A673 (cell line): ENCODE measurements at places on chromosomes 11 and 22. TPM values are rescaled to one million over a fixed set of nuclear protein-coding genes. Genes with fewer than 3 reads are reported as not detected.

GRCh38 chr11:20397281-20397680, 9.8 kb downstream of the PRMT3 start:
- H3K36me3 ChIP-seq, result peaks cover 27% of the 10 kb centered on the region
- H3K4me3 ChIP-seq, result no peak overlapping the region
- H3K27ac ChIP-seq, result no peak overlapping the region
- DNase-seq, result peak; percentile 72

DNA sequence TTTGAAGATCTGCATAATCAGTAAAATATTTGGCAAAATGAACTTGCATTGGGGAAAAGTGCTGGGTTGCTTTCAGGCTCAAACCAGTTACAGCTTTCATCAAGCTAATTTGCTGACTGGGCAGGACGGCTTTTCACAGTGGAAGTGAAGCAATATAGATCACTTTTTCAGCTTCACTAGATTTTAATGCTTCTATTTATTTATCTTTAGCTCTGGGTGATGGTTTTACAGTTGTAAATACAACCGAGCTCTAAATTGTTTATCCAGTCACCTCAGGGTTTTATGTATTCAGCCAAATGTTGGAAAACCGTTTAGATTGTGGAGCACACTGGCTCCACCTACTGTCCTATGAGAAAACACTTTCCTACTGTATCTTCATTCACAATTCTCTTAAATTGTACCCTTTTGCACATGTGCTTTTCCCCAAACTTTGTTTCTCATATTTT, 58.2 kb downstream of the ACER3 start:
- no peak overlapping the region for H3K27ac ChIP-seq
- peaks cover 6% of the 10 kb centered on the region for H3K4me1 ChIP-seq
- H3K36me3 ChIP-seq, result no peaks in the 10 kb centered on the region

GRCh38 chr11:21520244-21520643, 672.6 kb upstream of the ANO5 start:
- DNase-seq, result no peak
- H3K4me3 ChIP-seq, result no peak overlapping the region

The GDPD4 gene
- total RNA-seq, result not detected in 2 replicates

DNA sequence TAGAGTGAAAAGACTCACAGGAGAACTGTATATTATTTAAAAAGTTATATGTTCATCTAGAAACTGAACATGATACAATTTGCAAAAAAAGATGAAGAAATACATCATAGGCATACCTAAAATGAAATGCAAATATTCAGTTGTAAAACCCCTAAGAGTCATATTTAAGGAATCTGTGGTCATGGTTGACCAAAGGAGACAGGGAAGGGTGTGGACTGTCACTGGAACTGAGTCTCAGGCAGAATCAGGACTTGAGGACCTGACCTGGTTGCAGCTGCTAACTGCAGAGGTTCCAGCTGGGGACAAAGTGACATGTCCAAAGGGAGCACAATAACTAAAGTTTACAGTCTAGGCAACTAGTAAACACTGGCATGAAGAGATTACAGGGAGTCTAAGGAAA, 211.3 kb upstream of the RAG2 start:
- no peaks in the 10 kb centered on the region for H3K4me1 ChIP-seq
- no peak overlapping the region for H3K4me3 ChIP-seq
- no peak for DNase-seq
- no peaks in the 10 kb centered on the region for H3K27me3 ChIP-seq
- no peak overlapping the region for H3K27ac ChIP-seq
- no peaks in the 10 kb centered on the region for H3K36me3 ChIP-seq

The LMO2 gene
- 39.0 and 46.7 TPM in 2 replicates for total RNA-seq

DNA sequence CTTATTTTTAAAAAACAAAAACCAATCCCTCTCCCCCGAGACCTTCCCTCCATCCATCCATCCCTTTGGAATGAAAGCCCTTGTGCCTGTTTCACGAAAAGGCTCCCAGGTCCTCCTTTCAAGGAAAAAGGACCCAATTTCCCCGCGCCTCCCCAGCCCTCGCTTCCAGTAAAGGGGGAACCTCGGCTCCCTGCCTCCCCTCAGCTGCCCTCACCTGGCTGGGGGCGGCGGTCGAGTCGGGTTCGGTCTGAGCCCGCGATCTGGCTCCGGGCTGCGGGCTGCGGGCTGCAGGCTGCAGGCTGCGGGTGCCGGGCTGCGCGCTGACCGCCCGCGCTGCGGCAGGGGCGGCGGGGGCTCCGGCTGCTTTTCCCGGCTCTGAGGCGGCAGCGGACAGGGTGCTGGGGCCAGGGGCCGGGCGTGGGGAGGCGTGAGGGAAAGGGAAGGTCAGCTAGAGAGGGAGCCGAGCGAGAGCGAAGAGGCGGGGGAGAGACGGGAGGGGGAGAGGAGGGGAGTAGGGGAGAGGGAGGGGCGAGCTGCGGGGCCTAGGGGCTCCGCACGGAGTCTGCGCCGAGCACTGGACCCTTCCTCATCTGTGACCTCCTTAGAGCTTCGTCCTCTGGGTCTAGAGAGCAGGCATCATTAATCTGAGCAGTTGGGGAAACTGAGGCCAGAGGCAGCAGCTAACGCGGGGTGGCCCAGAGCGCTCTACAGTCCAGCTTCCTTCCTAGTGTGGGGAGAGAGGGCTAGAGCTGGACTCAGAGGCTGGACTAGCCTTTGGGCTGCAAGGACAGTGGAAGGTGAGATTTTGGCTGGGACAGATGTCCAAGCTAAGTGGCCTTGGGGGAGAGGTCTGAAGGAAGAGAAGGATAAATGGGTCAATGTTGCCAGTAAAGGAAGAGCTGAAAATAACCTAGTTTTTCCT, at the start of gene C1QTNF4:
C1QTNF4 (minus strand) TSS at position 478 of the 922 bp plus-strand sequence. CDS start 3,601 bp downstream, outside the sequence.
- no peaks in the 10 kb centered on the region for H3K36me3 ChIP-seq
- no peak for DNase-seq
- H3K4me3 ChIP-seq, result peak within 1 kb of the TSS; percentile 51
- H3K4me1 ChIP-seq, result peaks cover 3% of the 10 kb centered on the region
- peaks cover 32% of the 10 kb centered on the region for H3K27me3 ChIP-seq

GRCh38 chr22:43923631-43924464, at the start of gene PNPLA3:
PNPLA3 (plus strand) TSS chr22:43923805; CDS start chr22:43923912, 107 bp downstream.
- H3K27ac ChIP-seq, result peak within 1 kb of the TSS; percentile 63
- H3K4me1 ChIP-seq, result peaks cover 20% of the 10 kb centered on the region
- H3K4me3 ChIP-seq, result peak within 1 kb of the TSS; percentile 80
- no peaks in the 10 kb centered on the region for H3K27me3 ChIP-seq
- peaks cover 12% of the 10 kb centered on the region for H3K36me3 ChIP-seq
- peak; percentile 92 for DNase-seq

GRCh38 chr11:103586756-103587155, 449.7 kb upstream of the DDI1 start:
- H3K27me3 ChIP-seq, result no peaks in the 10 kb centered on the region
- no peak for DNase-seq
- H3K27ac ChIP-seq, result no peak overlapping the region
- H3K36me3 ChIP-seq, result no peaks in the 10 kb centered on the region

The C2CD2L gene
- total RNA-seq, result 17.1 and 17.8 TPM in 2 replicates

The P4HA3 gene
- 0.52 and 2.0 TPM in 2 replicates for total RNA-seq

DNA sequence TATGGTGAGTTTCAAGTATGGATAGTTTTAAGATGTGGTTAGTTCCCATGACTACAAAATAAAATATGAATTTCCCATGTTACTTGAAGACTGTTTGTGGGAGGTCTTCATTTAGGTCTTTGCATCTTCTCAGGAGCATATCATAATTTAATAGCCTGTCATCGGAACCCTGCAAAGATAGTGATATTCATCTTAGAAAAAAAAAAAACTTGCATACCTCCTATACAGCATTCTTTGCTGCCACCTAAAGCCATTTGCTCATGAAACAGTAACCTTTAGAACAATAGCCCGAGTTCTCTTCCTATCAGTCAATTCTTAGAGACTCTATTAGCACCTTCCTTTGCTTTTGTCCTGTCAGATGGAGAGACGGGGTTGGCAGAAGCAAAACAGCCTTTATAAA, 75.3 kb downstream of the ARFGAP2 start:
- no peak overlapping the region for H3K27ac ChIP-seq
- no peak for DNase-seq
- H3K4me1 ChIP-seq, result peaks cover 23% of the 10 kb centered on the region
- no peak overlapping the region for H3K4me3 ChIP-seq
- no peaks in the 10 kb centered on the region for H3K36me3 ChIP-seq
- no peaks in the 10 kb centered on the region for H3K27me3 ChIP-seq

- peaks cover 14% of the 10 kb centered on the region for H3K4me1 ChIP-seq
- H3K27me3 ChIP-seq, result no peaks in the 10 kb centered on the region
- H3K27ac ChIP-seq, result no peak overlapping the region
- no peak for DNase-seq
These were observed 56.2 kb downstream of the BCL2L13 start for GRCh38 chr22:17694752-17695151.

- H3K27ac ChIP-seq, result no peak overlapping the region
- DNase-seq, result peak; percentile 82
- no peak overlapping the region for H3K4me3 ChIP-seq
- no peaks in the 10 kb centered on the region for H3K36me3 ChIP-seq
- no peaks in the 10 kb centered on the region for H3K4me1 ChIP-seq
These were observed 71.0 kb downstream of the JAM3 start for GRCh38 chr11:134139873-134140331.

GRCh38 chr11:133403900-133404299, 128.4 kb downstream of the OPCML start:
- H3K4me3 ChIP-seq, result no peak overlapping the region
- H3K36me3 ChIP-seq, result no peaks in the 10 kb centered on the region
- H3K4me1 ChIP-seq, result no peaks in the 10 kb centered on the region
- H3K27ac ChIP-seq, result no peak overlapping the region
- peak; percentile 10 for DNase-seq
- H3K27me3 ChIP-seq, result no peaks in the 10 kb centered on the region

The CCDC87 gene
- total RNA-seq, result 0.90 and 1.1 TPM in 2 replicates

DNA sequence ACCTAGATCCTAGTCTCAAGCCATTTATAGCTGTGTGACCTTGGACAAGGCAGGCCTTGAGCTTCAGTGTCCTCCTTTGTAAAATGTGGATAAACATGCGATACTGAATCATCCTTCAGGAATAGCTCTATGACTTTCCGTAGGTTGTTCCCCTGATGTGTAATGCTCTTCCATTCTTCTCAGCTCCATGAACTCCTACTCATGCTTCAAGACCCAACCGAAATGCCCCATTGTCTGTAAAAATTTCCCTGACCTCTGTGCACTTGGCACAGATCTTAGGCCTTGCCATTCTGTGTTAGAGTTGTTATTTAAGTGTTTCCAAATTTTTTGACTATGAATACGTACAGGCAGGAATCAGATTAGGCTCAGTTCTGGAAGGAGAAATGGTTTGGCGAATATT, 3.3 kb upstream of the BEST1 start:
- no peaks in the 10 kb centered on the region for H3K27me3 ChIP-seq
- H3K27ac ChIP-seq, result peak overlapping the region; percentile 44
- peaks cover 51% of the 10 kb centered on the region for H3K4me1 ChIP-seq
- no peak overlapping the region for H3K4me3 ChIP-seq
- no peak for DNase-seq

The RPS13 gene
- 704 and 746 TPM in 2 replicates for total RNA-seq

- H3K36me3 ChIP-seq, result no peaks in the 10 kb centered on the region
- no peak overlapping the region for H3K4me3 ChIP-seq
- no peak for DNase-seq
- no peak overlapping the region for H3K27ac ChIP-seq
- H3K27me3 ChIP-seq, result no peaks in the 10 kb centered on the region
- no peaks in the 10 kb centered on the region for H3K4me1 ChIP-seq
These were observed 256.0 kb upstream of the SESN3 start for GRCh38 chr11:95486979-95487378.

DNA sequence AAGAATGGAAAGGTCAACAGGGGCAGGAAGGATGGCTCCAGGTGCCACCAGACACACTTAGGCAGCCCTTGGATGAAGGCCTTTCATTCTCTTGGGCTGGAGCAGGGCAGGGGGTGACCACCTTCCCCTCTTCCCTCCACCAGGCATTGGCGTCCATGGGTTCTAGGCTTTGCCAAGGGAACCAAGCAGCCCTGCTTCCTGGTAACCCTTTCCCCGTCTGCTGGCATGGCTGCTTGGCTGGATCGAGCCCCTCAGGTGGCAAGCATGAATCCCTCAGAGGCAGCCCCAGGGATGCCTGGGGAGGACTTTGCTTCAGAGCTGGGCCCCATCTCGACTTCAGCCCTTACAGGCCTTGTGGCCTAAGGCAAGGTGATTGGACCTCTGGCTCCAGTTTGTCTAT, 185.1 kb upstream of the SYT13 start:
- H3K36me3 ChIP-seq, result no peaks in the 10 kb centered on the region
- no peak overlapping the region for H3K4me3 ChIP-seq
- no peak overlapping the region for H3K27ac ChIP-seq
- no peaks in the 10 kb centered on the region for H3K27me3 ChIP-seq
- no peak for DNase-seq
- no peaks in the 10 kb centered on the region for H3K4me1 ChIP-seq

- DNase-seq, result no peak
- no peak overlapping the region for H3K27ac ChIP-seq
- H3K36me3 ChIP-seq, result no peaks in the 10 kb centered on the region
- H3K27me3 ChIP-seq, result no peaks in the 10 kb centered on the region
- no peaks in the 10 kb centered on the region for H3K4me1 ChIP-seq
- no peak overlapping the region for H3K4me3 ChIP-seq
These were observed 34.2 kb upstream of the FCHSD2 start for GRCh38 chr11:73176145-73176873.

GRCh38 chr11:119144825-119145486, 3.9 kb upstream of the ABCG4 start:
- H3K27ac ChIP-seq, result no peak overlapping the region
- H3K36me3 ChIP-seq, result no peaks in the 10 kb centered on the region
- H3K4me1 ChIP-seq, result peaks cover 10% of the 10 kb centered on the region
- no peak overlapping the region for H3K4me3 ChIP-seq

The IFT27 gene
- 24.9 and 30.9 TPM in 2 replicates for total RNA-seq

DNA sequence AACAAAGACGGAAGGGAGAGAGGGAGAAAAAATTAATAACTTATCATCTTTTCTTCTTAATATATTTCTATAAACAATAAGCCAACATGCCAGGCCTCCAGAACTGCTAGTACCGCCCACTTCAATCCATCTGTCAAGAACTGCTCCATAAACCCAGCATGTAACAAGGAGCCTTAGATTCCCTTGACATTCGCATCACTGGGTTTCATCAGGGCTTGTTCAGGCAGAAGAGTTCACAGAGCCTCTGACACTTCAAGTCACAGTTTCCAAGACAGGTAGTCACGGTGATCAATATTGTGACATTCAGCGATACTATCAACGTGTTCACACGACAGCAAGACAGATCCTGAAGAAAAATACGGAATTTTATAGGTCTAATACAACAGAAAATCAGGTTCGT, 61.7 kb downstream of the LARGE2 start:
- peak; percentile 76 for DNase-seq
- no peak overlapping the region for H3K4me3 ChIP-seq
- peak overlapping the region; percentile 83 for H3K27ac ChIP-seq
- peaks cover 9% of the 10 kb centered on the region for H3K36me3 ChIP-seq
- H3K4me1 ChIP-seq, result peaks cover 46% of the 10 kb centered on the region
- H3K27me3 ChIP-seq, result no peaks in the 10 kb centered on the region

DNA sequence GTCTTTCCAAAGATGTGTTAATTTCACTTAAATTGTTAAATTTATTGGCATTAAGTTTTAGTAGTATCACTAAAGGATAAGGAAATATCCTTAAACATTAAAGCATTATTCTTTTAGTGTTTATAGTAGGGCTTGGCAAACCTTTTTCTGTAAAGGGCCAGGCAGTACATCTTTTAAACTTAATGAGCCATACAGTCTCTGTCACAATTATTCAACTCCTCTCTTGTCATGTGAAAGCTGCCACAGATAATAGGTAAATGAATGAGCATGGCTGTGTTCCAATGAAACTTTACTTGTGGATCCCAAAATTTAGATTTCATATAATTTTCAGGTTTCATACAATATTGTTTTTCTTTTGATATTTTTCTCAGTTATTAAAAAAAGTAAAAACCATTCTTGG, 268.2 kb upstream of the C11orf87 start:
- H3K36me3 ChIP-seq, result no peaks in the 10 kb centered on the region
- H3K4me1 ChIP-seq, result no peaks in the 10 kb centered on the region
- no peak overlapping the region for H3K4me3 ChIP-seq
- no peak overlapping the region for H3K27ac ChIP-seq

The SHANK3 gene
- 4.4 and 6.4 TPM in 2 replicates for total RNA-seq
